ENCODE measurements at places on chromosomes 1 and 21.

DNA sequence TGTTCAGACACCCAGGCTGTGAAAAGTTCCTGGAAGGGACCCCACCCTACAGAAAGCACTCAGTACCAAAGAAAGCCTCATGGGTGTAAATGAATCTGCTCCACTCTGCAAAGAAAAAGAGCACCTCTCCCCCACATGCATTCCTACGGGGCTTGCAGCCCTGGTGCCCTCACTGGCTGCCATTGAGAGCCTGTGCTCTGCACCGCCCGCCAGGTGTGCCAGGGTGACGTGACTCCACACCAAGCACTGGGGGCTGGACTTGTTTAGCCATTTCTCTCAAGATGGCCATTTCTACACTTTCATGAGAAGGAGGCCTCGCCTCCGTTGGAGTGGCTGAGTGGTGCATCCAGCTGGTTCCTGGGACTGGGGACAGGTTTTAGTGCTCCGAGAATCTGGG is 380.5 kb upstream of the VAMP3 start:
- DNase-seq, result no peak

- DNase-seq, result no peak
Observed at GRCh38 chr1:84257617-84258016, 43.9 kb upstream of the SAMD13 start.

- no peak for DNase-seq
Observed at GRCh38 chr1:233304489-233305102, 9.1 kb upstream of the PCNX2 start.

GRCh38 chr1:204858363-204858821 is 12.3 kb upstream of the NFASC start:
- DNase-seq, result no peak

DNA sequence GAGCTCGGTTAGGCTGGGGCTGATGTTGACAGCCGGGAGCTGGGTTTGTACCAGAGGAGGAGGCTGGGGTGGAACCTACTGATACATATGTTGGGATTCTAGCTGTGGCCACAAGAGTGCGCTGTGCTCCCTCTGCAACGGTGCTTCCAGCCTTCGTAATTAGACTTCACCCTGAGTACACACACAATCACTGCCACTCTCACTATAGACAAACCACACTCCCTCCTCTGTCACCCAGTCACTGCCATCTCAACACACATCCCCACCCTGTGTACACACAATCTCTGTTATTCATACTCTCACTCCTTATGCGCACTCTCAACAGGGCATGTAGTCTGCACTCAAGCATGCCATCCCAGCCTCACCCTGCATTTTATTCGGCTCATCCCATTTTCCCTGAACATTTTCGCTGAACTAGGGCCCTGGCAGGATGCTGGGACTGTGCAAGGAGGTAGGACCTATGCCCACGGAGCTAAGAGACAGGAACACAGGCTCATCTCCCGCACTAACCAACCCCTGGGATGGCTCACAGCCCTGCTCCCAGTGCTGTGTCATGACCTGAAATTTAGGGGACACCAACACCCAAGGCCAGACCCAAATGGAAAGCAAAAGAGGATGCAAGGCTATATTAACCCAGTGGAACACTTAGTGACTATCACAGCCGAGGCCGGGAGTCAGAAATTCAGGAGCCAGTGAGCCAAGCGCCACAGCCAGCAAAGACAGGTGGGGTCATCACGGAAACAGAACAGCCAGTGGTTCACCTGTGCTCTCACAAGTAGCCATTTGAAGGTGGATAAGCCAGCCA is 5.7 kb downstream of the GJB3 start:
- DNase-seq, result peak; percentile 53

- DNase-seq, result no peak
Observed at GRCh38 chr1:221032637-221033280, 153.5 kb downstream of the HLX start.

Measured in stimulated activated CD4-positive, alpha-beta T cell treated with anti-CD3 and anti-CD28 coated beads, Interleukin-1b, Interleukin-23, amount 100 ng/mL, for 24 hours (primary cell).